ENCODE measurements at places on chromosomes 5 and 9.
A peak's percentile ranks its signal among the peaks of the same experiment; 100 is the strongest.

DNA sequence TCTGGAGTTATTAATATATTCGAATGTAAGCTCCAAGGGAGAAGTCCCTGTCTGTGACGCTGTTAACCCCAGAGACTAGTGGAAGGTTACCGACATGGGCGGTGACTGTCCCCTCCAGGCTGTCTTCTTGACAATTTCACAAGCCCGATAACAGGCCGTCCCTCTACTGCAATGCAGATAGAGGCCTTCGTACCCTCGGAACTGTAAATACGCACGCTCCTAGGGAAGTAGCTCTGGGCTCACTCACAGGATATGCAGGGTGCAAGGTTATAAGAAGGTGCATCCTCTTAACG is 680 bp upstream of the RFK start:
- DNase-seq = peak; percentile 58

DNA sequence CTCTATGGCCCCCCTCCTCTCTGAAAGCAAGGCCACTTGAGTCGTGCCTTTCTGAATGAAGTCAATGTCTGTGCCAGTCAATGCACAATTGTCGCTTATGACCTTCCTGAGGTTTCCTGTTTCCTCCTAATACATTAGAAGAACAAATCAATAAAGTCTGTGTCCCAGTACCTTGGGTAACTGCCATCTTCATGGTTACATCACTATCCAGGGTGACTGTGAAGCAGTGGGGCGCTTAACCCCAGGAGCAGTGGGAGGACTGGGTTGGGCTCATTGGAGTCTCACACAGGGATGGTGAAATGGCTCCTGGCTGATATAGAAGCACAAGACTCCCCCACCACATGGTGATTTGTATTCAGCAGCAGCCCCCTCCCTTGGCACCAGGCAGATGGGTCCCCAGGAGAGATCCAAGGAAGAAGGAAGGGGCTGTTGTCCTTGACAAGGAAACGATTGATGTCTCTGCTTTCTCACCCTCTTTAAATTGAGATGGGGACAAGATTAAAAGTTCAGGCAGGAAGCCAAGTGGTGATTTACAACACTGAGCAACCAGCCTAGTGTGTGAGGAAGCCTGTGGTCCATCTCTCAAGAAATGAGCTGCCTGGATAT is 261.9 kb upstream of the ZNF462 start:
- no peak for DNase-seq

- DNase-seq = peak; percentile 64
These were observed 3.7 kb upstream of the DENND1A start for GRCh38 chr9:123933440-123934212.

GRCh38 chr9:36093384-36093783 is 43.1 kb upstream of the GLIPR2 start:
- DNase-seq = no peak

DNA sequence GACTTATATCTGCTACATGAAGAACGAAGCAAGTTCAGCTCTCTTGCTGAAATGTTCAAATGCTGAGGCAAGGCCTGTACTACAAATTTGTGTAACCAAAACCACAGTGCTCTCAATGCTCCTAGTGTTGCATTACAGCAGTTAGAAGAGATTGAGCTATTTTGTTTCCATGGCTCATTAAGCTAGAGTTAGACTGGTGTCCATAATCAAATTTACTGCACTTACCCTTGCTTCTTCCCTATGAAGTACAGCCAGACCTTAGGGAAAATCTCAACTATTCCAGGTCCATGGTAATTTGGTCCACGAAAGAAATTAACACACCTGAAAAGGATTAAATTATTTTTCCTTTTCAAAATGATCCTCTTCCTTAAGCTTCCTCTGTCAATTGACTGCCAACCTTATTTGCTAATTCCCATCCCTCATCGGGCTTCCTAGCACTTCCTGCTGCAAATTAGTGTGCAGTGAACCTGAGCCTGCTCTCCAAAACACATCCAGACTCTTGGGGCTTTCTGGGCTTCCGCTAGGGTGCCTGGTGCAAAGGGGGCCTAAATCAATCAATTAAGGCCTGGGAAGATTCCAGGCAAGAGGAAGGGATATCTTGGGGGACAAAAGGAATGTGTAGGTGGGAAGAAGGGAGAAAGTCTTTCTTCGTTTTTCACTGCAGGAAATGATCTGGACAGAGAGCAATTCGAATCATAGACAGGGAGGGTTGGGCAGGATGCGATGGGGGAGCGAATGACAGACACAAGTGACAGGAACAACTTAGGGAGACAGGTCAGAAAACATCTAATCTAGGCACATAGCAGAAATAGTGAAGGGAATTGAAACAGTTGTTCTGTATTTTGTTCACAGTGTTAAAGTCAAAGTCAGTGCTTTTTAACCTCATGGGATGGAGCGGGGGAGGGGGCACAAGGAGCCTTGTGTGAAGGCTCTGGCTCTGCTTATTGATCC is 542.4 kb downstream of the RAB3C start:
- no peak for DNase-seq

GRCh38 chr5:134275822-134276221 is 49.9 kb upstream of the PPP2CA start:
- no peak for DNase-seq

GRCh38 chr5:112823656-112824055 is 37.4 kb upstream of the SRP19 start:
- DNase-seq = no peak

DNA sequence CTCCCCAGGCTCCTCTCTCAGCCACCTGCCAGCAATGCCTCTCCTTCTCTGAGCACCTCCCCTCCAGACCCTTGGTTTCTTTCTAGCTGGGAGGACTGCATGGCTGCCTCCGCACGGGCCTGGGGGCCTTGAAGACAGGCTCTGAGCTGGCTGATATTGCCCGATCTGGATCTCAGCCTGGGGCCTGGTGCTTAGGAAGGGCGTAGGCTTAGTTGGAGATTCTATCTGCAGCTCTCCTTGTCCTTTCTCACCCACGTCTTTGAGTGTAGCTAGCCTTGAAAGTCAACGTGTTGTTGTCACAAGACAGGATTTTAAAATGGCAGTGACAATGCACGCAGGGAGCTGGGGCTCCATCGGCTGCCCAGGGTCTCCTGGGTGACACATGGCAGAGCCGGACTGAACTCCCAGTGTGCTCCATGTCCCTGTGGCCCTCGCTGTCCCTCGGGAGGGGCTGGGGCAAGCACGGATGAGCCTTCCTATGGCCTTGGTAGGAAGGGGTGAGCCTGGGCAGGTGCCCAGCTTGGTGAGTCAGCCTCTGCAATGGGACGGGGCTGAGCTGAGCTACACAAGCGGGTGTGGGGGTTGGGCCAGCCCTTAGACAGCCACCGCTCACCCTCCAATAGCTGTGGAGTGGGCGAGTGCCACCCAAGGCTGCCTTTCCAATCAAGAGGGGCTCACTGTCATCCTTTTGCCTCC is 9.4 kb downstream of the ADAMTSL2 start:
- DNase-seq = no peak

DNA sequence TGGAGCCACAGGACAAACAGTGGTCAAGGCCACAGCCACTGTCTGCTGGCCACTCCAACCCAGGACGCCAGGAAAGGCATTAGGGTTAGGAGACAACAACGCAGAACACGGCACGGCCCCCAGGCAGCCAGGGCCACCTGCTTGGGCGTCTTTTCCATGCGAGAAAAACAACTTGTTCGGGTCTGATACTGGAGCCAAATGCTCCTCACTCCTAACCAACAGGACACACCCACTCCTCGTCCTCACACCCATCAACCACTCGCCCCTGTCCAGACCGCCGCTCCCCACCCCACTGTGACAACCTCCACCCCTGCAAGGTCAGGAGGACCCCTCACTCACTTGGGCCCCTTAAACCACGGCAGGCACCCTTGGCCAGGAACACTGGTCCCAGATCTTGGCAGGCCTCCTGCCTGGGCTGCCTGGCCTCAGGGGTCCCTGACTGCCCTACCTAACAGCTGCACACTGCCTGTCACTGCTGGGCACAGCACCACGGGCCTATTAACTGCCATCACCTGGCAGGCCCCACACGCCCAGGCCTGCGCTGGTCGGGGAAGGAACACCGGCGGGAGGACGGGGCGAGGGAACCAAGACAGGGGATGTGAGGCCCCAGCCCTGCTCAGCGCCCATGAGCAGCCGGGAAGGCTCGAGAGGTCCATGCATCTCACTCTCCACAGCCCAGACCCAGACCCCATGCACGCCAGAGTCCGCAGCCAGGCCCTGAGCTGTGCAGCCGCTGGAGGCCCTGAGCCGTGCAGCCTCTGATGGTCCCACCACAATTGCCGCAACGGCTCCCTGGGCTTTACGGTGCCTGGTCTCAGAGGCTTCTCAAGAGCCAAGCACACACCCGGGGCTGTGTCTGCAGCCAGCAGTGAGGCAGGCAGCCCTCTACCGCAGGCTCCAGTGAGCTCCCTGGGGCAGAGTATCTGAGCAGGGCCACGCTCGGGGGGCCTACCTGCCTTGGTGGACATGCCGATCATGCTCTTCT is 13.8 kb downstream of the CLPTM1L start:
- no peak for DNase-seq

- DNase-seq = no peak
These were observed 4.5 kb upstream of the RPL26L1 start for GRCh38 chr5:172954751-172955159.

DNA sequence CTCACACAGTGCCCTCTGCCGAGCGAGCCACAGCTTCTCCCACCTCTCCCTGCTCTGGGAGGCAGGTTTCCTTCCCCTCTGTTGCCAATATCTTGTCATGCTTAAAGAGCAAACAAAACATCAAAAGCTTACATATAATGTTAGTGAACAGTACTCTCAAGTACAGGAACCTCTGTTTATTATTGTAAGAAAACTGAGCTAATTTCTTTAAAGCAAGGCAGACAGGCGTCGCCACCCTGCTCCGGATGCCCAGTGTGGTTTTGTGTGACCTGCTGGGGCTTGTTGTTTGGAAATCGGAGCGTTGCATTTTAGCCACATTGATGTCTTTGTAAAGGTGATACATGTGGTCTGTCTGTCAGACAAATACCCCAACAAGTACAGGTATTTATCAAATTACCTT is 401.4 kb upstream of the IRX1 start:
- no peak for DNase-seq

DNA sequence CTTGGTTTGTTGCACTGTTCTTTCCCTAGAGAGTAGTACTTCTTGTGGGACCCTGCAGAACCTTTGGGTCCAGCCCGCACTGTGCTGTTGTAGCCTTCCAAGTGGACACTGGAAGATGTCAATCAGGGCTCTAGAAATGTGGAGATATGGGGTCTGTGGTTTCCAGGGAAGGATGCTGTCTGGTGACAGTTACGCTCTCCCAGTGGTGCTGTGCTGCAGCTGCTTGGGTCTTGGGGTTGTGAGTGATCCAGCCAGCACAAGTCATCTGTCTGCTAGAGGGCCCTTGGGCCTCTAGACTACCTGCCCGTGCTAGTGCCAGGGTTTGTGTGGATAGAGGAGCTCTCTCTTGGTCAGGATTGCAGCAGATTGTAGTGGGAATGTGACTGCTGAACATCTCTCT is 484.5 kb downstream of the DMAC1 start:
- DNase-seq = no peak

DNA sequence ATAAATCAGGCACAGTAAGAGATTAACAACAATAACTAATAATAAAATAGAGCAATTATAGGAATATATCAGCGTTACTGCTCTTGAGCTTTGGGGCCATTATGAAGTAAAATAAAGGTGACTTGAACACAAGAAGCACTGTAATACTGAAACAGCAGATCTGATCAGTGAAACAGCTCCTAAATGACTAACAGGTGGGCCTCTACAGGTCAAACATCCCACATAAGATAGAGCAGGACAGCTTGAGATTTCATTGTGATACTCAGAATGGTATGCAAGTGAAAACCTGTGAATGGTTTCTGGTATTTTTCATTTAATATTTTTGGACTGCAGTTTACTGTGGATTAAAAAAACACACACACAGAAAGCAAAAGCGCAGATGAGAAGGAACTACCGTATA is 24.0 kb upstream of the MAP3K1 start:
- DNase-seq = no peak

GRCh38 chr9:82961504-82962125 is 101.3 kb downstream of the RASEF start:
- peak; percentile 61 for DNase-seq

DNA sequence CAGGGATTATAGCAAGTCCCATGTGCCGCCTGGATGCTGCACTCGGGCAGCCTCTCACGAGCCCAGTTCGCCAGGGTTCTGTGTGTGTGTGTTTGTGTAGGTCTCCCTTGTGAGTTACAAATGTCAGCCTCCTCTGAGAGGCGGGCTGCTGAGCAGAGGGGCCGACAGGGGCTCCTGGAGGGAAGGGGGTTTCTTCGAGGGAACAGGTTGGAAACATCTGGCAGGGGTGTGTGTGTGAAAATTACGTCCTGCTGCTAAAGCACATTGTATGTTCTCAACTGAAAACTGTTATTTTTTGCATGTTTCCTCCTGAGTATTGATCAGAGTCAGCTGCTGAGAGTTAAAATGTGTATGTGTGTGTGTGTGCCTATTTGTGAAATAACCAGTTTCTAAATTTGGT is 9.7 kb downstream of the GALNT10 start:
- DNase-seq = no peak

DNA sequence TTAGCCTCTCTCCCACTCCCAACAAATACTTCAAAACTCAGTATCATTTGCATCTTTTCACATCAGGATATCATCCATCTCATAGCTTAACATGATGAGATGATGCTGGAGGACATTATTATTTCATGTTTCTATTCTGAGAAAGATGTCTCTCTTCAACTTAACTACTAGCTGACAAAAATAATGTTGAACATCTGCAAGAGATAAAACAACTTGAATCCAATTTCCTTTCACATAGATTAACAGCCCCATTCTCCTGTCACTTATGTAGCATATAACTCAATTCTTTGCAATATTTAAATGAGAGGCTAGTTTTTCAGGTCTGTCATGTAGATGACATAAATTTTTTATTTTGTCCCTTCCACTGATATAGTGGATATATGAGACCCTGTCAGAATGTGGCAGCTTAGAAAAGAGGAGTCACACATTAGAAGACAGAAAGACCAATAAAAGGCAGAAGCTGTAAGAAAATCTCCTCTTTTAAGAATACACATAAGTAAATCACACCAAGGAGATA is 239.2 kb upstream of the KIF2A start:
- DNase-seq = no peak

DNA sequence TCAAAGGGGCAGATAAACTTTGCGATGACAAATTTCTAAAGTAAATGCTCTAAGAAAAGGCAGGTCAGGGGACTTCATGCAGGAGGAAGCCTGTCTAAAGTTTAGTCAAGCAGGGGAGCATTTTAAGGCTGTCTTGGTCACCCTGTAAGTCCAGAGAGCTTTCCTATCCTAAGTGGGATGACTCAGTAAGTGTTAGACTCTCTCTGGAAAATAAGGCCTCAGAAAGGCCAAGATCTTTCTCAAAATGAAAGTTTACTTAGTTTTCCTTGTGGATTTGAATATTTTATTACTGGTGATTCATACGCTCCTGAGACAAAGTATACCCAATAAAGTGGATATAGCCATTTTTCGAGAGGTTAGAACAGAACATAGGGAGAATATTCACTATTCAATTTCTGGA is 806.9 kb upstream of the CDH9 start:
- no peak for DNase-seq

DNA sequence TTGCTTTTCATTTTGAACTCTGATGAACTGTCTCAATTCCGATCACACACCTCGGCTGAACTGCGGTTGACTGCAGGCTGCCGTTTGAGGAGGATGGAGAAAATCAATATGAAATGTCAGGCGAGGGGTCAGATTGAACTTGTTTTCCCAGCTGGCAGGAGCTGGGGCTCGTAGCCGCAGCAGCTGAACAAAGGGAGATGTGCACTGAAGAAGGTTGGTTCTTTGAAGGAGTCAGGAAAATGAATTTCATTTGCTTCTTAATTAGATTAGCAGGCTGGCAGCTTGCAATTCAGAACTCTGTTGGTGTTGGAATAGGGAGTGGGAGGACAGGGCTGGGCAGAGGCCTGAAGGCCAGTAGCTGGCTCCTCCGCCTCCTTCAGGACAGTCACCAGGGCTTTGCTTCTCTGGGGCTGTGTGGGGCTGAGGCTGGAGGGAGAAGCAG is 117.4 kb upstream of the GPR151 start:
- no peak for DNase-seq

Measured in RCC 7860 (cell line).